ENCODE measurements at places on chromosomes 5 and 9. TPM values are rescaled to one million over a fixed set of nuclear protein-coding genes. Genes with fewer than 3 reads are reported as not detected.

DNA sequence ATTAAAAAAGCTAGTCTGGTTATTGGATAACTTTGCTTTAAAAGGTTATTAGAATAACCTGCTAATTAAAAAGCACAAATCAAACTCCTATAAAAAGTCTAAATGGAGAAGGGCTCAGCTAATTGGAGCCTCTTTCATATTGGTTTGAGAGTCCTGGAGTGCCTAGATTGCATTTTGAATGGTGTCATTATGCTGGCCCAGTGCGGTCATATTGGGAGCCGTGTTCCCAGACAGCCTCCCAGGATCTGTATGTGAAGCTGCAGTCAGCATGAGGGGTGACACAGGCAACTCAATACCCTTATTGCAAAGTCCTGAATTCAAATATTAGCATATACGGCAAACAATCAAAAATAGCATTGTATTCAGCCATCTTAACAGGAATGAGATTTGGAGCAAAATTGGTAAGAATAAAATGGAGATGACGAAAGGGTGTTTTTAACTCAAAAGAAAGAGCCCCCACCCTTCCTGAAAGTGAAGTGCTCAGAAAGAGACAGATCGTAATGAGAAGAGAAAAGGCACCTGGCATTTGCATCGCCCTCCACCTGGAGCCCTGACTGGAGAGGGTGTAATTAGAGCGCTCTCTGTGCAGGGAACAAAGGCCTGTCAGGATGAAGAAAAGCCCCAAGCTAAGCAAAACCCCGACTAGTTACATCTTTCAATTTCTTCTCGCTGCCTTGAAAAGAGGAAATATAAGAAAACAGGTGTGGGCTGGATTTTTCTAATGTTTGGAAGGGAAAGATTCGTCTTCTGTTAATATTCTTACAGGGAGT, 621.0 kb upstream of the ADAMTS16 start:
- no peak overlapping the region for H3K4me3 ChIP-seq
- peaks cover 31% of the 10 kb centered on the region for H3K27me3 ChIP-seq
- H3K27ac ChIP-seq: no peak overlapping the region

DNA sequence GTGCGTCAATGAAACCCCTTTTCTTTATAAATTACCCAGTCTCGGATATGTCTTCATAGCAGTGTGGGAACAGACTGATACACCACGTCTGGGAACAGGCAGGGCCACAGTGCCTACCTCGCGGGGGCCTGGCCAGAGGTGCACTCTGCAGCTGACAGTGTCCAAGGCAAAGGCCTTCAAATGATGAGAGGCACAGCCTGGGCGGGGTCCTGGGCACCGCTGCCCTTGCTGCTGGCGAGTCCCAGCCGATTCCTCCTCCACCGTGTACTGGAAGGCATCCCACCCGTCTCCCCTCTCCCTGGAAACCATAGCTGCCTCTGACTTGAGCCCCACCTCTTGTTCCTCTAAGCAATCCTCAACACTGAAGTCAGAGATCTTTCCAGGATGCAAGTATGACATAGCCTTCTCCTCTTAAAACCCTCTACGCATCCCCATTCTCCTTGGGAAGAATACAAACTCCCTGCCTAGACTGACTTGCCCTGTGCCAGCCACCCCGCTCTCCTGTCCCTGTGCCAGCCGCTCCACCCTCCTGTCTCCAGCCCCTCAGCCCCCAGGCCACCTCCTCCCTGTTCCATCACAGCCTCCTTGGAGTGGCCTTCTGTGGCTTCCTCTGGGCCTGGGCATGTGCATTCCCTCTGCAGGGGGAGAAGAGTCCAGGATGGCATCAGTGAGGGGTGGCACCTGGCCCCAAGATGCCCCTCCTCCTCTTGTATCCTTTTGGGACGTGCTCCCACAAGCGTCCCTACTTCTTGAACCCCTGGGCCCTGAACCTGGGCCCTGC, 8.1 kb upstream of the COL5A1 start:
- no peaks in the 10 kb centered on the region for H3K36me3 ChIP-seq
- H3K4me3 ChIP-seq: no peak overlapping the region
- H3K27ac ChIP-seq: no peak overlapping the region
- H3K4me1 ChIP-seq: peaks cover 25% of the 10 kb centered on the region

- no peak overlapping the region for H3K4me3 ChIP-seq
- H3K27me3 ChIP-seq: no peaks in the 10 kb centered on the region
- H3K27ac ChIP-seq: no peak overlapping the region
- no peak for DNase-seq
- no peaks in the 10 kb centered on the region for H3K36me3 ChIP-seq
- H3K4me1 ChIP-seq: no peaks in the 10 kb centered on the region
These were observed 25.9 kb upstream of the AP3B1 start for GRCh38 chr5:78320401-78320800.

- no peaks in the 10 kb centered on the region for H3K36me3 ChIP-seq
- no peak for DNase-seq
- H3K27me3 ChIP-seq: no peaks in the 10 kb centered on the region
- no peak overlapping the region for H3K27ac ChIP-seq
- H3K4me3 ChIP-seq: no peak overlapping the region
These were observed 79.1 kb upstream of the CPEB4 start for GRCh38 chr5:173809014-173809413.

- DNase-seq: no peak
- no peaks in the 10 kb centered on the region for H3K4me1 ChIP-seq
- H3K4me3 ChIP-seq: no peak overlapping the region
- peaks cover 31% of the 10 kb centered on the region for H3K27me3 ChIP-seq
- no peaks in the 10 kb centered on the region for H3K36me3 ChIP-seq
These were observed 208.9 kb downstream of the TRIM32 start for GRCh38 chr9:116895961-116896360.

- H3K4me1 ChIP-seq: no peaks in the 10 kb centered on the region
- no peak overlapping the region for H3K4me3 ChIP-seq
- no peak for DNase-seq
- H3K27me3 ChIP-seq: peaks cover 3% of the 10 kb centered on the region
- no peak overlapping the region for H3K27ac ChIP-seq
- no peaks in the 10 kb centered on the region for H3K36me3 ChIP-seq
These were observed 175.2 kb upstream of the DAP start for GRCh38 chr5:10936081-10936855.

RNF183 gene
- 0.77 TPM for total RNA-seq

GRCh38 chr5:50822761-50823160, 156.3 kb downstream of the PARP8 start:
- no peak overlapping the region for H3K4me3 ChIP-seq
- no peaks in the 10 kb centered on the region for H3K27me3 ChIP-seq
- H3K27ac ChIP-seq: no peak overlapping the region
- H3K4me1 ChIP-seq: no peaks in the 10 kb centered on the region
- H3K36me3 ChIP-seq: peaks cover 17% of the 10 kb centered on the region

PCDHGA10 gene
- 9.8 TPM for total RNA-seq

SYK gene
- total RNA-seq: 13.0 TPM

GRCh38 chr5:146007270-146007669, 70.9 kb downstream of the SH3RF2 start:
- DNase-seq: no peak
- H3K4me3 ChIP-seq: no peak overlapping the region
- H3K27ac ChIP-seq: no peak overlapping the region
- peaks cover 13% of the 10 kb centered on the region for H3K4me1 ChIP-seq

- peak overlapping the region; percentile 91 for H3K27ac ChIP-seq
- DNase-seq: no peak
- H3K4me1 ChIP-seq: peaks cover 25% of the 10 kb centered on the region
- no peaks in the 10 kb centered on the region for H3K27me3 ChIP-seq
- H3K36me3 ChIP-seq: peaks cover 12% of the 10 kb centered on the region
- H3K4me3 ChIP-seq: peak overlapping the region; percentile 39
These were observed 13.0 kb downstream of the HIGD2A start for GRCh38 chr5:176401281-176402205.

SLC27A6 gene
- 12.8 TPM for total RNA-seq

DNA sequence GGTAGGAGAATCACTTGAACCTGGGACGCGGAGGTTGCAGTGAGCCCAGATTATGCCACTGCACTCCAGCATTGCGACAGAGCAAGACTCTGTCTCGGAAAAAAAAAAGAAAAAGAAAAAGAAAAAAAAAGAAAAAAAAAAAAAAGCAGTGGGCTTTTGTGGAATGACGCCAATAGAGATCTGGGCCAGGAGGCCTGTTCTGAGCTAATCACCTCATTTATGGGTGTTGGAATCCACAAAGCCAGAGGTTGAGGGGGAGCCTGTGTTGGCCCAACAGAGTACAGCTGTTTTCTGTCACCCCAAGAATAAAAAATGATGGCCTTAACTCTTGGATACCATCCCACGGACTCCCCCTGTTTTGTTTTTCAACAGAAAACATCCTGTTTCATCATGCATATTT, 18.5 kb downstream of the OSTF1 start:
- no peaks in the 10 kb centered on the region for H3K36me3 ChIP-seq
- no peak overlapping the region for H3K27ac ChIP-seq
- DNase-seq: no peak

C9orf50 gene
- not detected for total RNA-seq

- no peaks in the 10 kb centered on the region for H3K4me1 ChIP-seq
- no peak for DNase-seq
- no peaks in the 10 kb centered on the region for H3K36me3 ChIP-seq
- H3K27ac ChIP-seq: no peak overlapping the region
- no peak overlapping the region for H3K4me3 ChIP-seq
These were observed 1106.6 kb upstream of the CDH18 start for GRCh38 chr5:21094619-21095018.

XPA gene
- total RNA-seq: 13.7 TPM

- H3K36me3 ChIP-seq: peaks cover 4% of the 10 kb centered on the region
- H3K4me1 ChIP-seq: peaks cover 17% of the 10 kb centered on the region
- no peaks in the 10 kb centered on the region for H3K27me3 ChIP-seq
- H3K4me3 ChIP-seq: peak overlapping the region; percentile 89
These were observed 41.9 kb downstream of the SLC22A5 start for GRCh38 chr5:132411304-132412013.

PCDHGA5 gene
- 0.39 TPM for total RNA-seq

GRCh38 chr5:165881259-165881658, 2375.8 kb downstream of the MAT2B start:
- H3K27ac ChIP-seq: no peak overlapping the region
- H3K4me3 ChIP-seq: no peak overlapping the region
- H3K27me3 ChIP-seq: no peaks in the 10 kb centered on the region
- no peaks in the 10 kb centered on the region for H3K4me1 ChIP-seq
- no peak for DNase-seq
- H3K36me3 ChIP-seq: no peaks in the 10 kb centered on the region

DNA sequence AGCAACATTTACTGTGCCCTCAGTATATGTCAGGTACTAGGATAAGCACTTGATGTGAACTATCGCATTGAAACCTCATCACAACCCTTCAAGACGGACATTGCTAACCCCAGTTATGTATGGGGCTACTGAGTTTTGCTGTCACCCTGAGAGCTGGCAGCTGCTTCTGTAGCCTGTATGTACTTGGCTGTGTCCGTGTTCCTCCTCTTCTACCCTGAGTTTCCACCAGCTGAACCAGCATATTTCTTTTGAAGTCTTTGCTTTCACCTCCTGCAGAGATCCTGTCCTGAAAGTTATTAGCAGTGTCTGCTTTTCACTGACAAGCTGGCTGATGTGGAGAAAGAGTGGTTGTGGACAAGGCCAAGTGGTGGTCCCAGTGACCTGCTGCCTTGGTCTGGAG, 63.3 kb downstream of the ADGRV1 start:
- H3K4me1 ChIP-seq: no peaks in the 10 kb centered on the region
- no peak overlapping the region for H3K27ac ChIP-seq
- DNase-seq: no peak
- H3K36me3 ChIP-seq: no peaks in the 10 kb centered on the region
- H3K4me3 ChIP-seq: no peak overlapping the region

PCDHGB2 gene
- 0.94 TPM for total RNA-seq
